GM23248 (cell line): ENCODE measurements at places on chromosomes 4 and X.
A peak's percentile ranks its signal among the peaks of the same experiment; 100 is the strongest.

DNA sequence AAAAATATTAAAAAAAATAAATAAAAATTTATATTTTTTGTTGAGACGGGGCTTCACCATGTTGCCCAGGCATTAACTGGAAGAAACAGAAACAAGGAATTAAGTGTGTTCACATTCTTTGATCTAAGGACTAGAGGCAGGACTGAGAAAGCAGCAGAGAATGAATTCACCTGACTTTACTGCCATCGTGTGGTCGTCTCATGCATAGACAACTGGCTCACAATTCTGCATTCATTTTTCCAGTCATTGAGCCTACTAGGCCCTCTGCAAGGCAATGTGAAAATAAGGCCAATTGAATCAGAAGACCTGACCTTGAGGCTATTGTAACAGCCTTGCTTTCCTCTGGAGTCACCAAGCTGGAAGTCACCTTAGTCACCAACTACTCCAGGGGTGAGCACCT, 37.4 kb downstream of the LHFPL1 start:
- peak; percentile 63 for DNase-seq

GRCh38 chr4:3160438-3160837, 86.0 kb downstream of the HTT start:
- DNase-seq: no peak

GRCh38 chr4:23881052-23881501, 8.8 kb downstream of the PPARGC1A start:
- no peak for DNase-seq

- peak; percentile 38 for DNase-seq
These were observed 6.5 kb upstream of the EXOSC9 start for GRCh38 chr4:121794505-121795188.

DNA sequence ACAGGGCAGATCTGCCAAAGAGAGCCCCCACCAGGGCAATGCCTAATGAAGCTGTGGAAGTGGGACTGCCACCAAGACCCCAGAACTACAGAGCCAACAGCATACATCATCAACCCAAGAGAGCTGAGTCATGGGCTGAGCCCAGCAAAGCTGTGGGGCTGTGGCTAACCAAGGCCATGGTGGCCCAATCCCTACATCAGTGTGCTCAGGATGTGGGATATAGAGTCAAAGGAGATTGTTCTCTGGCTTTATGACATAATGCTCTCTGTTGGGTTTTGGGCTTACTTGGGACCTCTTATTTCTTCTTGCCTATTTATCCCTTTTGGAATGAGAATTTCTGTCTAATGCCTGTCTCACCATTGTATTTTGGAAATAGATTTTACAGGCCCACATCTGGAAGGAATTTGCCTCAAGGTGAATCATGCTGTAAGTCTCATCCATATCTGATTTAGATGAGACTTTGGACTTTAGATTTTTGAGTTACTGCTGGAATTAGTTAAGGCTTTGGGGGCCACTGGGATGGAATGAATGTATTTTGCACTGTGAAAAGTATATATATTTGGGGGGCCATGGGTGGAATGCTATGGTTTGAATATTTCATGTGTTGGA, 5.4 kb upstream of the PRDM5 start:
- DNase-seq: peak; percentile 57

GRCh38 chrX:10206317-10206716, 49.5 kb downstream of the CLCN4 start:
- DNase-seq: no peak
